ENCODE measurements at places on chromosomes 6 and 20.

GRCh38 chr6:25166955-25167748 is 112.0 kb upstream of the CARMIL1 start:
- DNase-seq = no peak

DNA sequence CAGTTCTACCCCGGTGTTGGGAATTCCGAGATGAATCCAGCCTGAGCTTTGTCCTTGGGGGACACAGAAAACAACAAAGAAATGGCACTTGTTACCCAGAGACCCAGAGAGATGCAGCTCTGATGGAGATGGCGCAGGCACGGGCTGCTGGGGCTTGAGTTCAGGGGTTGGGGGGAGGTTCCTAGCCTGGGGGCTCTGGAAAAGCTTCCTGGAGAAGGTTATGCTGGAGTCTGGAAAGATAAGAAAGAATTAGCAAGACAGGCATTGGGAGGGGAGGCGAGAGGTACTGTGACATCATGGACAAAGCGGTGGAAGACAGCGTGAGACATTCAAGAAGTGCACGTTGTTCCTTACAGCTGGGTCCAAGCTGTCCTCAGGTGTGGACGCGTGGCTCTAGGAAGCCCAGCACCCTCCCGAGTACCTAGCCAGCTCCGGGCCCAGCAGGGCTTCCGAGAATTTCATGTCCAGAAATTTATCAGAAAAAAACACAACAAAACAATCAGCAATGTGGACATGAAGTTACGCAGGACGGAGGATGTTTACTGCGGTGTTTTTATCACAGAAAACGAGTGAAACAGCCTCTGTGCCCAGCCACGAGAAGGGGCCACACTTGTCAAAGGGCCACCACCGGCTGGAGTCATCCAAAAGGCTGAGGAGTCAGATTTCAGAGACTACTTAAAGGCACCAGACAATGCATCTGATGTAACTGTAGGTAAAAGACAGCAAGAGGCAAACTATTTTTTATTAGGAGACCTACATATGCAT is 39.5 kb downstream of the C20orf203 start:
- no peak for DNase-seq

DNA sequence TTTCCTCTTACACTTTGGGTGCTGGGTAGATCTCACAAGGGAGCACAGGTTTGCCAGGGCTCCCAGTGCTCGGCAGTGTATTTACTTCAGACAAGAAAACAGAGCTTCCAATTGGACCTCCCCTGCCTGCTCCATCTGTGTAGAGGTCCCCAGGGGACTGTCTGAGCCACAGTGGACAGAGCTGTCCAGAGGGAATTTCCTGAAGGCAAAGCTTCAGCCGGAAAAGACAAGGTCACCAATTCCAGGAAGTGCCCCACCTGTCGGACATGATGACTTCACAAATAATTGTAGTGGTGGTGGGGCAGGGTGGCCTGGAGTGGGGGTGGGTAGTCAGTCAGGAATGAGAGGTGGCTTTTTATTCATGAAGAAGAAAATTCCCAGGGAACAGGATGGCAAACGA is 18.6 kb downstream of the ADGRF5 start:
- DNase-seq = no peak

DNA sequence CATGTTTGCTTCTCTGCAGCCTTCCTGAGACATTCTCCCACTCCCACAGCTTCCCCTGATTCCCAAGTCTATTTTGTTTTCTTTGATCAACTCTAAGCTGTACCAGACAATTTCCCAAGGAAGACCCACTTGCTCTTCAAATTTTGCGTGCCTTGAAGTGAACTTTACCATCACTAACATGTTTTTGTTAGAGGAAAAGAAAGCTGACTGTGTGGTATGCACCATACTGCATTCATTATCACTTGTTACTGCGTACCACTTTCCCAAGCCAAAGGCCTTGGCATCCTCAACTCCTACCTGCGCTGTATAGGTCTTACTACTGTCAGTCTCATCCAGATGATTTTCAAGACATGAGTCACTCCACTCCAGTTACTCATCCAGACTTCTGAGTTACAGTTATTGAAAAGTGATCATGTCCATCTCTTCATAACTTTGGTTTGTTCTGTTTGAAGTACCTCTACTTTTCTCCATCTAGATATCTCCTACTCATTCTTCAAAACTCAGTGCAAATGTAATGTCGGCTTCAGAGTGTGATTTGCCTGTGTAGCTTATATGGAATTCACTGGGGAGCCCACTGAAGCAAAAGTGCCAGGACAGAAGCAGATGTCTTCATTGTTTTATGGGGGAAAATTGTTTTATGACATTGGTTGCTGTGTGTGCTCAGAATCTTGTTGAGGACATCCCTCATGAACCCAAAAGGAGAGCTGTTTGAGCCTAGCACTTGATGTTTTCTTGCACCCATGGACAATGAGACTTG is 5.2 kb downstream of the RPS12 start:
- DNase-seq = peak; percentile 56

GRCh38 chr6:7562769-7563168 is 21.3 kb downstream of the DSP start:
- no peak for DNase-seq

- no peak for DNase-seq
Observed at GRCh38 chr6:158272324-158272723, 39.9 kb upstream of the TULP4 start.

GRCh38 chr20:50229156-50229607 is 38.6 kb downstream of the CEBPB start:
- no peak for DNase-seq
